SK-N-SH treated with all-trans-retinoic acid at 6 μM for 48 hours (cell line): ENCODE measurements at places on chromosomes 5 and 9.

GRCh38 chr5:13249854-13250253 is 694.6 kb downstream of the DNAH5 start:
- no peak for ATAC-seq

DNA sequence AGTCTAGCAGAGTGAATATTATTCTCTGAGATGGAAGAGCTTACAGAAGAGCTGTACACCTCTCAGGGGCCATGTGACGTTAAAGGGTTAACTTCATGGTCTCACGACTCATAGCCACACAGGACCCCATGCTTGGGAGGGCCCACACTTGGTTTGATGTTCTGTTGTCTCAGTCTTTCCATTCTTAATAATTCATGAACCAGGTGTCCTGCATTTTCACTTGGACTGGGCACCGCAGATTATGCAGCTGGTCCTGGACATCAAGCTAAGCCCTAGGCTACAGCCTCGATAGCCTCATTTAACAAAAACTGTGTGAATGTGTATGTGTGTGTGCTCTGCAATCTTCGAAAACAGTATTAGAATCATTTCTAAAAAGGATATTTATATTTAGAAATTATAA is 323.5 kb downstream of the PLK2 start:
- ATAC-seq, result no peak

DNA sequence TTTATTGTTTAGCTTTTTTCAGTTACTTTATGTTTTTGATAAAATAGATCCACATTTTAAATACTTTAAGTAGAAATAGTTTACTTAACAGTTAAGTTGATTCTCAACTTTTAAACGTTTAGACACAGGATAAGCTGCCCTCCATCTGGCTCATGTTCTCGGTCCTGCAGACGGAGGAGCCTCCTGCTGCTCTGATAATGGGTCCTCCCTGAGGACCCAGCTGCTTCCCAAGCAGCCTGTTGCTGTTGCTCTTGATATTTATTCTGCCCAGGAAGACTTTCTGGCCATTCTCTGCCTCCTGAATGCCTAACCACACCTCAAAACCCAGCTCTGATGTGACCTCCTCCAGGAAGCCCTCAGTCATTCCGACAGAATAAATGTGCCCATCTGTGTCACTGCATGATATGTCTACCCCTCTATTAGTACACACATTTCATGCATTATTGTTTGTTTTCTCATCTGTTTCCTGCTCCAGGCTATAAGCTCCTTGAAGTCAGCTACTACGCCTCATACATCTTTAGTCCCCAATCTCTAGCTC is 267.2 kb upstream of the MSX2 start:
- ATAC-seq, result no peak

GRCh38 chr9:117828466-117828865 is 124.3 kb downstream of the TLR4 start:
- no peak for ATAC-seq

GRCh38 chr9:72467766-72468738 is 53.4 kb upstream of the TMC1 start:
- ATAC-seq, result no peak

DNA sequence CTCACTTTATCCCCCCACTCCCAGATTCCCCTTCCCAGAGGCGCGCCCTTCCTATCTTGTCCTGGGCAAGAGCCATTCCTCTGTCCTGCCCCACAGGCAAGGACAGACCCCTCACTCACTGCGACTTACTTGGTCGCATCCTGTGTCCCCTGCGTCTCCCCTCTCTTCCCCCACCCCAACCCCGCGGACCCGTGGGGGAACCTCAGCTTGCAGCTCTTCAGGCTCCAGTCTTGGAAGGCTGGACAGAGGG is 542 bp downstream of the GGTA1 start:
- ATAC-seq, result peak; percentile 8; the same call in 2 of the 3 replicates

GRCh38 chr5:31827867-31828266 is 188.9 kb downstream of the PDZD2 start:
- no peak for ATAC-seq
